ENCODE measurements at places on chromosomes 2 and 18. TPM values are rescaled to one million over a fixed set of nuclear protein-coding genes. Genes with fewer than 3 reads are reported as not detected.

SIX2 gene
- 0.39 TPM for total RNA-seq

ZNF396 gene
- total RNA-seq: 0.66 TPM

EFHD1 gene
- total RNA-seq: 1.9 TPM

PMS1 gene
- 6.6 TPM for total RNA-seq

GKN1 gene
- 0.72 TPM for total RNA-seq

LIMS2 gene
- 4.5 TPM for total RNA-seq

SCG2 gene
- 1.1 TPM for total RNA-seq

All from A549 treated with DMSO at 1 μM for 4 hours (cell line).